ENCODE measurements at places on chromosomes 3 and 15. TPM values are rescaled to one million over a fixed set of nuclear protein-coding genes. Genes with fewer than 3 reads are reported as not detected.

GRCh38 chr3:12155828-12156227 lies 2.9 kb downstream of the TIMP4 start:
- DNase-seq = no peak

DNA sequence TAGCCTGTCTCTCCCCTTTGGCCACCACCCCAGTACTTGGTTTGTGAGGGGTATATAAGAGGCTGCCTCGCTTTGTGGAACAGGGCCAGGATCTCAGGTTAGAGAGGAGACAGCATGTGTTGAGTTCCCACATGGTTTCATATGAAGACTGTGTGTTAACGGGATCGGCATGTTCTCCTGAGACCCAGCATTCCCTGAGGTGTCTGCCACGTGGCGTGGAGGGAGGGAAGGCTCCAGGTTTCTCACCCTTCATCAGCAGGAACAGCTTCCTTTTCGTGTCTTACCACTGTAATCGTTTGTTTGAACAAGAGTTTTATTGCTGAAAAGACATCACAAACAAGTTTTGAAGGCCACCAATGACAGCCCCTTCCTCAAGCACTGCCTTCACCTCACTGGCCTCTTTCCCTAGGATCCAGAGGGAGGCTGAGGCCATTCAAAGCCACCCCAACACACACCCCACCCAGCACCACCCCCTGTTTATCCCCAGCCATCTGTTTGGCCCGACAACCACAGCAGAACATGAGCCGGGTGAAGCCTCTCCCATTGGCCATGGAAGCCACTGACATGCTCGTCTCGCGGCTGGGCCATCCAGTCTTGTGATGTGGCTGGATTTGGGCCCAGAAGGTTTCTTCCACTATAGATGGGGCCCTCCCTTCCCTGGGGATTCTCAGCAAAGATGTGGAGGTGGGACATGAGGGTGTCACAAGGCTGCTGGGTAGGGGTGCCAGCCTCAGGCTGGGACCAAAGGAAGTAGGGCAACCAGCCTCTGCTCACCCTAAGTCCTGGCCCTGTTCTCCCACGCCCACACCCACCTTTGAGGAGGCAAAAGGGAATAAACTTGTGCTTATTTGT lies 10.0 kb downstream of the BHLHE40 start:
- DNase-seq = no peak

GRCh38 chr3:99579965-99580364 lies 58.4 kb upstream of the COL8A1 start:
- DNase-seq = no peak

- no peak for DNase-seq
Observed at GRCh38 chr3:122975163-122975923, 52.2 kb downstream of the SEMA5B start.

DNA sequence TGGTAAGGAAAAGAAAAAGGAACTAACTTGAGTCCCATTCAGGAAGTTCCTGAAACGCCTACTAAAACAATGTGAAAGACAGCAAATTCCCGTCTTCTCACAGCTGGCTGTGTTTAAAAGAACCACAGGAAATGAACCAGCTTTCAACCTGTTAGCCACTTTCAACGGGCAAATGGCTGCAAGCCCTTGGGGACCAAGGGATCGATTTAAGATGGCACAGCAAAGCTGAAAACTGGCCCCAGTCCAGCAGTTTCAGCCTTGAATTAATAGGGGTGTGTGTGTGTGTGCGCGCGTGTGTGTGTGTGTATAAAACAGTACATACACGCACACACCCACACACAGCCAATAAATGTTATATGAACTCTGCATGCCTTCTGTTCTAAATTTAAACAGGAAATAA lies 168.7 kb upstream of the TMCO5A start:
- no peak for DNase-seq

- DNase-seq = no peak
Observed at GRCh38 chr3:151901644-151902285, 28.3 kb downstream of the SUCNR1 start.

DNA sequence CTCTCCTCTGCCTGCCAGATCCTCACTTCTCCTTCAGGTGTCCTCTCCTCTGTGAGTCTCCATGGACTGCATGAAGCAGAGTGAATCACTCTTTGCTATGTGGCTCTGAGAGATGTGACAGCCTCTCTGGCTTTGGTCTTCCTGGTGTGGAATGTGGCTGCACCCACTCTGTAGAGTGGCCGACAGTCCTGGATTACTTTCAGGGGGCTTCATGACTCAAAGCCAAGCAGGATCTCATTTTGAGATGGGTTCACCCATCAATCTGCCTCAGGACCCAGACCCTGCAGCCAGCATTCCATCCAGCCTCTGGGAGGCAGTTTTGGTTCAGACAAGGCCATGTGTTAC lies 221.9 kb upstream of the LYSMD4 start:
- DNase-seq = no peak

Gene ISG20
- total RNA-seq = 41.0 TPM

Gene AADAC
- 2.4 TPM for total RNA-seq

Gene NANOGP8
- 0.65 TPM for total RNA-seq

All from omental fat pad (tissue), 4 donors.